ENCODE measurements at places on chromosomes 11 and 22. TPM values are rescaled to one million over a fixed set of nuclear protein-coding genes. Genes with fewer than 3 reads are reported as not detected.

EHF gene
- 0.85 TPM for total RNA-seq

RAB38 gene
- not detected for total RNA-seq

FAM180B gene
- not detected for total RNA-seq

DNA sequence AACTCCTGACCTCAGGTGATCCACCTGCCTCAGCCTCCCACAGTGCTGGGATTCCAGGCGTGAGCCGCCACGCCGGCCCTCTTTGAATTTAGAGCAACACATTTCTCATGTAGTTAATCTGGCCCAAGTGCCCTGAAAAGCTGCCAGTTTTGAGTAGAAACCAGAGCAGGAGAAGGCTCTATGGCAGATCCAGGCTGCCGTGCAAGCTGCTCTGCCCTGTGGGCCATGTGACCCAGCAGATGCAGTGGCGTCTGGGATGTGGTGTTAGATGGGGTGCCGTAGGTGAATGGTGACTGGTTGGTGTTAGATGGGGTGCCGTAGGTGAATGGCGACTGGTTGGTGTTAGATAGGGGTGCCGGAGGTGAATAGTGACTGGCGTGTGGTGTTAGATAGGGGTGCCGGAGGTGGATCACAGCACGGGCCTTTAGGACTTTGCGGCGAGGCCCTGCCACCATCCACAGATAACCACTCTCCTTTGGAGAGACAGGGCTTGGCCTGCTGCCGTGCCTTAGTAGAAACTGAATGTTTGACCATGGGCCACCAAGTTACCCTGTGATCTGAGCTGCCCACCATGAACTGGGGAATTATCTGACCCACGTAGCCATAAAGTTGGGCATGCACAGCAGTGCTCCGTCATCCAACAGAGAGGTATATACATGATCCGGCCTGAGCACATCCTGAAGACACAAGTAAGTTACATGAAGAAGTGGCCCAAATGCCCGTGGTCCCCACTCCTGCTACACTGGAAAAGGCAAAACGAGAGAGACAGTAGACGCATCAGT is 32.7 kb downstream of the ASCL2 start:
- H3K36me3 ChIP-seq: no peaks in the 10 kb centered on the region
- H3K27me3 ChIP-seq: peaks cover 6% of the 10 kb centered on the region
- no peak overlapping the region for H3K4me3 ChIP-seq

All from gastrocnemius medialis (tissue), 4 donors.